Natural killer cell treated with Interleukin-12 subunit alpha and Interleukin-12 subunit beta and Interleukin-15 and Interleukin-18, amount 100 ng/mL, for 72 hours (primary cell): ENCODE measurements at places on chromosomes 12 and 14. TPM values are rescaled to one million over a fixed set of nuclear protein-coding genes. Genes with fewer than 3 reads are reported as not detected.

DNA sequence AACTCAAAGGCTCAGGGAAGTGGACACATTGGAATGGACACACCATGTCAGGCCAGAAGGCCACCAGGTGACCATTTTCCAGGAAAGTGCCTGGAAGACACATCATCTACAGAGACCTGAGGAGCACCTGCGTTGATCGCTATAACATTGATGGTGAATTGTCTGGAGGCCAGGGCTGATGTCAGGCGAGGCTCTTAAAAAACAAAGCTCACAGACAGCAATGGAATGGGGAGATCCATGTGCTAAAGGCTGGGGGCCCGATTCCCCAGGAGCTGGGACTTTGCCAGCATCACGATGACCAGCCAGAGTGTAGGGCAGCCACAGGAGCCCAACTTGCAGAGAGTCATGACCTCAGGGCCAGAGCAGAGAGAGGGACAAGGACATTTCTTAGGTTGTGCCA lies 30.3 kb downstream of the DIO3 start:
- no peak overlapping the region for H3K27ac ChIP-seq
- no peaks in the 10 kb centered on the region for H3K27me3 ChIP-seq
- no peak overlapping the region for H3K4me3 ChIP-seq

CAPS2 gene
- 3.8 TPM for total RNA-seq

DNA sequence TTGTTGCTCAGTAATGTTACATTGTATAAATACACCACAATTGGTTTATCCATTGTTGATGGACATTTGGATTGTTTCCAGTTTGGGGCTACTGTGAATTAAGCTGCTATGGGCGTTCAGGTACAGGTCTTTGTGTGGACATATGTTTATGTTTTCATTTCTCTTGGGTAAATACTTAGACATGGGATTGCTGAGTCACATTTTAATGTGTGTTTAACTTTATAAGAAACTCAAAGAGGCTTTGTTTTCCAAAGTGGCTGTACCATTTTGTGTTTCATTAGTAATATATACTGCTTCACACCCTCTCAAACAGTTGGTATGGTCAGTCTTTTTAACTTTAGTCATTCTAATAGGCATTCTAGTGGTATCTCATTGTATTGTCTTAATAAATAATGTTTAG lies 225.0 kb downstream of the SPTSSA start:
- no peaks in the 10 kb centered on the region for H3K4me1 ChIP-seq
- peaks cover 14% of the 10 kb centered on the region for H3K27me3 ChIP-seq
- DNase-seq: no peak
- no peaks in the 10 kb centered on the region for H3K36me3 ChIP-seq

DNA sequence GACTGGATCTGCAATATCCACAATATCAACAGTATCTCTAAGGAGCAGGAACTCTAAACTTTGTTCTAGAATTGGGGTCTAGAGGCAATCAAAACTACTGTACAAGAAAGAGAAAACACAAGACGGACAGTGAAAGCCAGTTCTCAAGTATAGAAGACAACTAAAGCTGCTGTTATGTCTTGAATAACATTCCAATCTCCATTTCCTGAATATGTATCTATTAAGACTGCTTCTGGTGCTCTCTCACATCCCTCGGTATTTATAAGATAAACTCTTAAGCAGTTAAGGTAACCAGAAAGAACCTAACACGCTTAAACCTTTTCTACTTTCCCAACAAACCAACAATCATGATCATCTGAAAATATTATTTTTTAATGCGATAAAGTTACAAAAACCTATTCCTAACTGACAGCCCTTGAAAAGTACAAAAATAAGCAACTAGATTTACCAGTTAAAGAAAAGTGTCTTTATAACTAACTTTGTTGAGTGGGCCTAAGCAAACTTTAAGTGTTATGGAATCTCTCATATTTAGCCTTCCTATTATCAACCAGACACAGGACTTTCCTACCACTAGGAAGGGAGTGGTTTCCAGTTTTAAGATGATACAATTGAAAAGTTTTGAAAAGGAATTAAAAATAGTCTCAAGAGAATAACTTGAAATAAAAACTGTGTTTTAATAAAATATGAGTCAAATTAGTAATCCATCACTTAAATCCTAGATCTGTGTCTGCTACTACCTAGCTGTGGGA lies 30.7 kb downstream of the NUMB start:
- no peak for DNase-seq
- H3K27me3 ChIP-seq: no peaks in the 10 kb centered on the region

DNA sequence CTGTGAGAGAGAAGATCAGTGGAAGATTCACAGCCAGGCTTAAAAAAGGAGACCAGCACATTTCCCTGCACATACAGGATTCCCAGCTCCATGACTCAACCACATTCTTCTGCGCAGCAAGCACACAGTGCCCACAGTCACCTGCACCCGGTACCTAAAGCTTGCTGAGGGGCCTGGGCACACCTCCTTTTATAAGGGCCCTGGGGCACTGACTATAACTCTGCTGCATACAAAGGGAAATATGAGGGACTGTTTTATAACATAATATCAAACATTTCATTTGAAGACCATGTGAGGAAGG lies 322.9 kb downstream of the DAD1 start:
- DNase-seq: no peak
- no peaks in the 10 kb centered on the region for H3K36me3 ChIP-seq
- no peak overlapping the region for H3K27ac ChIP-seq
- H3K27me3 ChIP-seq: peaks cover 29% of the 10 kb centered on the region
- no peak overlapping the region for H3K4me3 ChIP-seq
